ENCODE measurements at places on chromosomes 16 and 17.

GRCh38 chr17:74274060-74274708, at the start of gene DNAI2:
Gene DNAI2 (plus strand): TSS chr17:74274234. CDS start chr17:74281818, 7,584 bp downstream.
- DNase-seq: no peak

GRCh38 chr16:23303685-23304084, 1.6 kb downstream of the SCNN1B start:
- no peak for DNase-seq

DNA sequence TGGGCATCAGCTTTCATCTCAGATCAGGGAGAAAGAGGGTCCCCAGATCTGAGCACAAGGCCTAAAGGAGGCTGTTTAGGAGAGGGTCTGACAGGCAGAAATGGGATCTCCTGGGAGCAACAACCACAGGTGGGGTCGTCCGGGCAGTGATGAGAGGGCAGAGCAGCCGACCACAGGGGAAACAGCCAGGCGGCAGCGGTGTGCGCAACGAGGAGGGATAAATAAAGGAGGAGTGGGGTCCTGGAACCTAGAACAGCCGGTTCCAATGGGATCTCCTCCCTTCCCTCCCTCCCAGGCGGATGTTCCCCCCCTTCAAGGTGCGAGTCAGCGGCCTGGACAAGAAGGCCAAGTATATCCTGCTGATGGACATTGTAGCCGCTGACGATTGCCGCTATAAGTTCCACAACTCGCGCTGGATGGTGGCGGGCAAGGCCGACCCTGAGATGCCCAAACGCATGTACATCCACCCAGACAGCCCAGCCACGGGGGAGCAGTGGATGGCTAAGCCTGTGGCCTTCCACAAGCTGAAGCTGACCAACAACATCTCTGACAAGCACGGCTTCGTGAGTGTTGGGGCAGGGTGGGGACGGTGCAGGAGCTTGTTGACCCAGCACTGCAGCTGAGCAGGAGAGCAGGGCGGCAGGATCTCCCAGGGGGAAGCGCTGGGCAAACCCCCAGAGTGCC, 1.9 kb downstream of the TBX2 start:
- no peak for DNase-seq

GRCh38 chr16:61128545-61129323, 907.5 kb downstream of the CDH8 start:
- no peak for DNase-seq
